Lower lobe of right lung (tissue), 2 donors: ENCODE measurements at places on chromosomes 12 and 14.

- no peak for DNase-seq
Measured at GRCh38 chr12:61043838-61044237, 1216.4 kb upstream of the USP15 start.

GRCh38 chr14:92635031-92635430, 113.4 kb downstream of the LGMN start:
- no peak for DNase-seq

DNA sequence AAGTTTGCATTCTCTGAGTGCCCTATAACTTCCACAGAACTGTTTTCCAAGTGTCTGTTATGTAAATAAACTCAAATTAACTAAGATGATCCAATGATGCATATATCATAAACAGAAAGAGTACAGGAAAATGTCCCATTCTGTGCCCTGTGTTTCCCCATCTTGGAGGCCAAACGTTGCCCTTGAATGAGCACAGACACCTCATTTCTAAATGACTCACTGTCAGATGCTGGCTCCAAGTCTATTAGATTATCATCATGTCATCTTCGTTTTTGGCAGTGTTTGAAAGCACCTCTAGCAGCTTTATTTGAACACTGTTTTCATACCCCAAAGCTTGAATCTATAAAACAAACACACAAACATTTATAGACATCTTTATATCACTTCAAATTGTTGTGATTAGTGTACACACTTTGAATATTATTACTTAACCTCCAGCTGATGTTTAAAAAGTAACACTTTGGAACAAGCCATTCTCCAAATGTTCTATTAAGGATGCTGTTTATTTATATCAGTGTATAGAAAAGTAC, 424.2 kb downstream of the NOVA1 start:
- no peak for DNase-seq

DNA sequence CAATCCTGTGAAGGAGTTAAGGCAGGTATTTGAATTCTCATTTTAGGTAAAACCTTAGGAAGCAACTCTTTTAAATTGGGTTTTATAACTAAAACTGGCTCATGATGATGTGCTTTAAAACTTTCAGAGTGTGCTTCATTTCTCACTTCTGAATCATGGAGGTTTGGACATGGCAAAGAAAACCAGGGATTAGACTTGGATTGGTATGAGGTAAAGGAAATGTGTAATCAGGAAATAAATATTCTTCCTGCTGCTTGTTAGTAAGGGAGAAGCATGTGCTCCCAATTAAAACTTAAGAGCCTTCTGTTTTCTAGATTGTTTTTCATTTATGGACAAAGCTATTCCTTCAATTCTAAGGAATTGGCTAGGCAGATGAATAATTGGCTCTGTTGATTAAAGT, 57.4 kb downstream of the FBXO33 start:
- DNase-seq: no peak

DNA sequence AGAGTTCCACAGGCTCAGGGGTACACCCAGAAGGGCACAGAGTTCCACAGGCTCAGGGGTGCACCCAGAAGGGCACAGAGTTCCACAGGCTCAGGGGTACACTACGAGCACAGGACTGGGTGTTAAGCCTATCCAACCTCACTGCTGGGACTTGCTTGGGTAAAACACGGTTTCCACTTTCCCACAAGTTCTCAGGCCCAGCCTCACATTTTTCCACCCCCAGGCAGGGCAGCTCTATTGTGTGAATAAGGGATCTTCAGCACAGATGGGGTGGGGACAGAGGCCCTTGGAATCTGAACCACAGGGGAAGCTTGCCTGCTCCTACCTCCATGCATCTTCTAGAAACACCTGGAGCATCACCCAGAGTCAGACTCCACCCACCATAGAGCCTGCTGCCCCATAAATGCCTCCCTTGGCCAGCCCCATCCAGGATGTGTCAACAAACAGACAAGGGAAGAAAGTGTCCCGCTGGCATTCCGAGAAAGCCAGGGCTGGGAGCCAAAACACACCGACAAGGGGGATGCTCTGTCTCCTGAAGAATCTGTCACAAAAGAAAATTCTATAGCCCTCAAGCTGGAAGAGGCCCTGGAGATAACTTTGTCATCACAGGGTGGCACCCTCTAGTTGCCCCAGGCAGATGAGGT, 4.8 kb downstream of the CRACR2A start:
- DNase-seq: no peak
